OCI-M1 (cell line): ENCODE measurements at places on chromosomes 3 and 15.

DNA sequence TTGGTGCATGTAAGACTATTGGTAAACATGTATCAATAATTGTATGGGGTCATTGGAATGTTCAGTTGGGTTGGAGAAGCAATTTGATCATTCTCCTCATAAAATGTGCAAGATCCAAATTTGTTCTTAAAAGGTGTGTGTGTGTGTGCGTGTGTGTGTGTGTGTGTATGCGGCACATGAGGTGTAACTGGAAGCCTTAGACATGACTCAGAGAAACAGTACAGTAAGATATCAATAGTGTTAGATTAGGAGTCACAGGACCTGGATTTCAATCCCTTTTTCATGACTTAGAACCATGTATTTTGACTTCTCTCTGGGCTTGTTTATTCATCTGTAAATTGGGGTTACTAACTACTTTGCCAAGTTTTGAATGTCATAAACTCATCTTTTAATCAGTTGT is 38.3 kb downstream of the RSRC1 start:
- DNase-seq = no peak

DNA sequence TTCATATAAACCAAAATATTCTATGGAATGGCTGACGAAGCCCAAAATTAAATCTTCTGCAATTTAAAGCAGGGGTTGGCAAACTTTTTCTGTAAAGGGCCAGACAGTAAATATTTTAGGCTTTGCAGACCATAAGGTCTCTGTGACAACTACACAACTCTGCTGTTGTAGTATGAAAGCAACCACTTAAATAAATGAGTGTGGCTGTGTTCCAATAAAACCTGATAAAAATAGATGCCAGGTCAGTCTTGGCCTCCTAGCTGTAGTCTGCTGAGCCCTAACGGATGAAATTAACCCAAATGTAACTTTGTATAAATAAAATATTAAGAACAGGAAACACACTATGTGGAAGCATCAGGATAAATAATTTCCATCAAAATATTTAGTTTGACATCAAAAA is 104.2 kb downstream of the FBXL22 start:
- DNase-seq = no peak

GRCh38 chr3:143901105-143901504 is 52.8 kb upstream of the SLC9A9 start:
- DNase-seq = no peak

DNA sequence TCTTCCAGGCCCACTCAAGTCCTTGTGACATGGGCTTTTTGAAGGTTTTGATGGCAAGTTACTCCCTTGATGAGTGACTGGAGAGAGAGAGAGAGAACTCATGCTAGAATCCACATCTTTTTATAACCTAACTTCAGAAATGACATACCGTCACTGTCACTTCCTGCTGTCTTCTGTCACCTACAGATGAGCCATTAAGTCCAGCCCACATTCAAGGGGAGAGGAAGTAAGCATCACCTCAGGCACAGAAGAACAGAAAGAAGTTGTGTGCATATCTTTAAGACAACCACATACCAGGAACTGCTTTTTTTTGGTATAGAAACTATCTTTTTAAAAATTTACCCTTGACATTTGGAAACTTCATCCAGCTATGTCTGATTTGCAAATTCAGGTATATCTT is 16.6 kb upstream of the TXNRD3 start:
- peak; percentile 2 for DNase-seq

DNA sequence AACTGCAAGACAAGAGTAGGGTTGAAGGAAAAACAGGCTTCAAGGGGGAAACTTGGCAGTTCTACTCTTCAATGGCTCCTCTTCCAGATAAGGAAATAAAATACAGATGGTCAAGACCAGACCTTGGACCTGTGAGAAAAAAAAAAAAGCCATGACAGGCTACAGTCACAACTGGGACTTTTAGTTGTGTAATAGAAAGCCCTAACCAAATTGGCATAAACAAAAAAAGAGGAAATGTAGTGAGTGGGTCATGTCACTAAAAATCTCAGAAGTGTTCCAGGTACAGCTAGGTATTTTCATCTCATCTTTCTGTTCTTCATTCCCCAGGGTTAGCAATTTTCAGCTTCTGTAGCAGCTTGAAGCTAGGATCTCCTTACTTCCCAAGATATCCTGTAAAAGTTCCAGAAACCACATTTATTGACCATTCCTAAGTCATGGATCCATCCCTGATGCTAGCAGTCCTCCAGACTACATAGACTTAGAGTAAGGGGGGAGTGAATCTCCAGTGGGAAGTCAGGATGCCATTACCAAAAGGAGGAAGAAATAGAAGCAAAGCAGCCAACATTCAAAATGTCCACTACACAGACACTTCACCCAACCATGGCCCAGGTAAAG is 61.0 kb upstream of the CSTA start:
- DNase-seq = no peak
